ENCODE measurements at places on chromosomes 6 and 20.

- no peak for DNase-seq
Measured at GRCh38 chr20:49587111-49587570, 19.2 kb upstream of the PTGIS start.

DNA sequence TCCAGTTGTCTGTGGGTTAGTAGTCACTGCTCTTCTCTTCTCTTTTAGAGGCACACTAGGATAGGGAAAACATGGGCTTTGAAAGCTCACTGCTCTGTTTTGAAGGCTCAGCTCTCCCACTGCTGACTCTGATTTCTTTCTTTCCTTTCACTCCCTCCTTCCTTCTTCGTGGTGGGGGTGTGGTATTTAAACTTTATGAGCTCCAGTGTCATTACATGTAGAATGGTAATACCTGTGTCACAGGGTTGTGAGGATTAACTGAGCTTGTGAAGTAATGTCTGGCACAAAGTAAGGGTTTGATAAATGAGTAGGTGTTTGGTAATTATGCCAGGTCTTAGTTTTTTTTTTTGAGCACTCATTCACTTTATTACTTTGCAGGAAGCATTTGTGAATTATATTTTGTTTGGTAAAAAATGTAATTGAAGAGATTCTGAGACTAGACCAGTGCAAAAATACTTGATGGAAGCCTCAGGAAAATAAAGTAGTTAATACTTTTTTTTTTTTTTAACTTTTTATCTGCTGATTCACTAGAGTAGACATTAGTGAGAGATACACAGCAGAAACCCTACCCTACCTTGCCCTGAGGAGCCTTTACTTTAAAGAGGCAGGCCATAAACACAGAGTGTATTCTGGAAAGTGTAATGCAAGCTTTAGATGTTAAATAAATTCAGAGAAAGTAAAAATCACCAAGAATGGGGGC lies 17.3 kb downstream of the SMAP1 start:
- DNase-seq, result no peak

DNA sequence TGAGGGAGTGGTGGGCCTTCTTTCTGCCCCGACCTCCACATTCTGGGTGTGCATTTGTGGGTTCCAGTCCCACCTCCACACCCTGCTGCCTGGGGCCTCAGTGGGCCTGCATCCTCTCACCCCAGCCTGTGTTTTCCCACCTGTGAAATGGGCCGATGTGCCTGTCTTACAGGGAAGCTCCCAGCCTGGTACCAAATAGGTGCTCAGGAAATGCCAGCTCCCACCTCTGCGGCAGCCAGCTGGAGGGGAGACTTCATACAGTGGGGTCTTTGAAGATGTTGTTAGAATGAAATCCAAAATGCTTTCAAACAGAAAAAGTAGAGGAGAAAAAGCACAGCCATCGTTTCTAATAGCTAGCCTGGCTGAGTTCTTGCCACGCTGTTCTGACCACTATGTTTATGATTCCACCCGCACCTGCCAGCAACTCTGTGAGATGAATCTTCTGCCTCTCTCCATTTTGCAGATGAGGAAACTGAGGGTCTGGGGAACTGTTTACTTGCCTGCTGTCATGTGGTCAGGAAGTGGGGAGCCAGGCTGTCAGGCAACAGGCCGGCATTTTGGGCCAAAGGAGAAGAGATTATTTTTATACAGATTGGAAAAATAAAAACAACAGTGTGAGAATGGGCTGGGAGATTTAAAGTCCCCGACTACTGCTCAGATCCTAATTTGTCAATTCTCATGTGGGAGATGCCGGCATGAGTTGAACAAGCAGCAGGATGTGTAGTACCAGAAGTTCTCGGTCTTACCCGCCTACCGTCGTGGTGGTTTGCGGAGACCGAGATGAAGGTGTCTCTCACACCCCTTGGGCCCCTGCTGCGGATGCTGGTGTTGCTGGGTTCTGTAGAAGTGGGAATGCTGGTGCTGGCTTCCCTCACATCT lies 4.6 kb downstream of the TMEM181 start:
- peak; percentile 33 for DNase-seq

- no peak for DNase-seq
Measured at GRCh38 chr6:96794980-96795379, 42.3 kb downstream of the GPR63 start.

DNA sequence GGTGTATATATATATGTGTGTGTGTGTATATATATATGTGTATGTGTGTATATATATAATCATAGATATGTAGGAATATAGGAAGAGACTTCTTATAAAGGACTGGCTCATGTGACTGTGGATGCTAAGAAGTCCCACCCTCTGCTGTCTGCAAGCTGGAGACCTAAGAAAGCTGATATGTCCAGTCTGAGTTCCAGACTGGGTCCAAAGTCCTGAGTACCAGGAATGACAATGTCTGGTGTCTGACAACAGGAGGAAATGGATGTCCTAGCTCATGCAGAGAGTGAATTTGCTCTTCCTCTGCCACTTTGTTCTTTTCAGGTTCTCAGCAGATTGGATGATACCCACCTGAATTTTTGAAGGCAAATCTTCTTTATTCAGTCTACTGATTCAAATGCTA lies 7.1 kb downstream of the ALDH5A1 start:
- no peak for DNase-seq

- no peak for DNase-seq
Measured at GRCh38 chr20:15487030-15487429, 1086.2 kb downstream of the KIF16B start.

- DNase-seq, result no peak
Measured at GRCh38 chr6:68639826-68640490, 4.9 kb downstream of the ADGRB3 start.

DNA sequence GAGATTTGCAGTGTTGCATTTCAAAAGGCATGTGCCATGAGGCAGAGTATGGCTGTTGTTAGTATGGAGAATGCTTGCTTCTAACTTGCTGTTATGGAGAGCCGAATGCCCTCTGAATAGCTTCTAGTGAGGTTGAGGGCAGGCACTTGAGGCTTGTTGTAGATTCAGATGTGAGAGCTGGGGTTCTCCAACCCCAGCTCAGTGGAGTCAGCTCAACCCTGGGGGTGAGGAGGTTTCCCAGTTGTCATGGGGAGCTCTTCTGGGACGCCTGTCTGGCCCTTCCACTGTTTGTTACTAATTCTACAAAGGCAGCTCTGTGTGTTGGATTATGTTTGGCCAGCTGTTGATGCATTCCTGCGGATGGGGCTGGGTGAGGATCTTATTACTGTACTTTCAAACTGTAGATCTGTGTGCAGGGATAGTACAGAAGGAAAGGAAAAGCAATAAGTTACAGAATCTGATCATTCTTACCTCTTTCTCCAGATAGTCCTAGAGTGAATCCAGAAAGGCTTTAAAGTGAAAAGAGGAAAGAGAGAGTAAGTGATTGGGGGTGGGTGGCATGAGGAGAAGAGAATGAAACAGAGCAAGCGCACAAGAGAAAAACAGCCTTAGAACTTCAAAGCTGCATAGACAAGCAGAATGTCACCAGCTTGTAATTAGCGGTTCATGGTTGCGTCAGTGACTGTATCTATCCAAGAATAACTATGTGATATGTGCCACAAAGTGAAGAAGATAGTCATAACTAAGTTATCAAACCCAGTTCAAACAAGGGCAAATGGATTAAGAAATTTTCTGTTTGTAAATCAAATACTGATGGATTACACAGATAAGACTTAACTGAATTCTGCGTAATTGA lies 148.7 kb downstream of the PRL start:
- no peak for DNase-seq
